ENCODE measurements at places on chromosomes 7 and 10.

DNA sequence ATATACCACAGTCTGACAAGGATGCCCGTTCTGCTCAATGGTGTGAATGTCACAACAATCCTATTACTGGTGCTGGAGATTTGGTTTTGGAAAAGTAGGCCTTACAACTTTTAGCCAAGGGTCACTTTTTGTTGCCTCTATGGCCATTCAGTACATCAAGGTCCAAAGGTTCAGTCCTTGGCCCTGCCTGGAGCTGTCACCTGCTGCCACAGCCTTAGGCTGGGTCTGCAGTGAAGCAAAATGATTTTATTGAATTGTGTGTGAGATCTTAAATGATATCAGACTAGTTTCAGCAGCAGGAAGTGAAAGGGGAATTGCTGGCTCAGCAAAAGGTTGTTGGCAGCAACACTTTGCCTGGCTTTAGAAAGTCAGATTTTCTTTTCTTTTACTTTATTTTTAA lies 427.6 kb downstream of the THSD7A start:
- DNase-seq: no peak

DNA sequence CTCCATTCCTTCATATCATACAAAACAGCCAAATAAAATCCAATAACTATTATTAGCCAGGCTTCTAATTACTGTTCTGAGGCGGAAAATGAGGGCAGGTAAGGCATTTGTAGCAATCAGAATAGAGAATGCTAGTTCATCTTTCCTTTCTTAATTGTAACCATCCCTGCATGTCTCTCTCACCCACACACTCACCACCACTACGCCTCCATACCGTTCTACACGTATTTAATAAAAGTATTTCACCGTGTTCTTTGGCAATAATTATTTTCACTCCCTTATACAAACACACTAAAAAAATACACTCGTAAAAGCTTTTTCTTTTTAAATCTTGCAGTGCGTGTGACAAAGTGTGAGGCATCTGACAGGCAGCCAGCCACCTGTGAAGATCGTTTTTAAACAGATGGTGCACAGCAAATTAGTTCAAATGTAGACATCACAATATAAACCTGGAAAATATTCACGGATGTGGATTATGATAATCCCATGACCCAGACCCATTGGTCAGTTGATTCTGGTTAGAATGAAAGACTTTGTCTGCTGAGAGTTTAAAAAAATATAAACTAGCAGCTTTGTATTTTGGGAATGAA lies 653.6 kb downstream of the REEP3 start:
- DNase-seq: no peak

DNA sequence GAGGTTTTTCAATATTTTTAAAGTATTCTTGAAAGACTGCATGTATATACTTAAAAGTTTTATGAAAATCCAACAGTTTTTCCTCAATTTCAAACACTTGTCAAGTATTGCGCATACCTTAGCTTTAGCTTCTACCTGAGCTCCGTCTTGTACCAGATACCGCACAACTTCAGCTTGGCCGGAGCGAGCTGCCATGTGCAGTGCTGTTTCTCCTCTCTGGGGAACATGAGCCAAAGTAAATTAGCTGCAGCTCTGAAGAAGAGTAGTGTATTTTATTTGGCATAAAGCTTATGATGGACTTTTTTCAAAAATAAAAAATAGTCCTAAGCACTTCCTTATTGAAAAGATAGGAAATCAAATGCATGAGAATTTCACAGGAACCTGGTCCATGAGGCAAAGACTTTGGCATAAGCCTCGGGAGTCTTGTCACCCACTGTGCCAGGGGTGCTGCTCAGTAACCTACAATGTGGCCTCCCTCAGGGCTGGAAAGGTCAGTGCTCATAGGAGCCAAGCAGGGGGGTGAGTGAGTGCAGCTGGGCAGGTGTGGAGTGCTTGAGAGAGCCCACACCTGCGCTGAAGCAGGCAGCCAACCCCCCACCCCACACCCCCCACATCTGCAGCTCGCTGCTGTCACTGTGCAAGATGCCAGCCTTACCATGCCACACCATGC lies 189.5 kb downstream of the ANK3 start:
- DNase-seq: no peak

- no peak for DNase-seq
Measured at GRCh38 chr7:158308001-158308400, 279.6 kb downstream of the PTPRN2 start.

DNA sequence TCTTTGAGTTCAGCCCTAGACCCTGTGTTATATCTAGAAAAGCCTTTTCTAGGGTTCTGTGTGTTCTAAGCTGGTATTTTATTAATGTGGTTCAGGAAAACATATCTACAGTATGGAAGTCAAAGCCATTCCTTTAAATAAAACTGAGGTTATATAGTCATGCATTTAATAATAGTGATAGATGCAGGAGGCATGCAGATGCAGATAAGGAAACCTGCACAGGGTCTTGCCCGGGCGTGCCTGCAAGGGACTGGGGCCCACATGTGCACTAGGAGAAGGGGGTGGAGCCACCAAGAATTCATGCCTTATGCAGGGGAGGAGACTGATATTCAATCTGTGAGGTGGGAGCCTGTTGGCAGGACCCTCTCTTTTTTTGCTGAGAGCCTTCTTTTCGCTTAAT lies 171.5 kb downstream of the PRPF18 start:
- DNase-seq: peak; percentile 58

DNA sequence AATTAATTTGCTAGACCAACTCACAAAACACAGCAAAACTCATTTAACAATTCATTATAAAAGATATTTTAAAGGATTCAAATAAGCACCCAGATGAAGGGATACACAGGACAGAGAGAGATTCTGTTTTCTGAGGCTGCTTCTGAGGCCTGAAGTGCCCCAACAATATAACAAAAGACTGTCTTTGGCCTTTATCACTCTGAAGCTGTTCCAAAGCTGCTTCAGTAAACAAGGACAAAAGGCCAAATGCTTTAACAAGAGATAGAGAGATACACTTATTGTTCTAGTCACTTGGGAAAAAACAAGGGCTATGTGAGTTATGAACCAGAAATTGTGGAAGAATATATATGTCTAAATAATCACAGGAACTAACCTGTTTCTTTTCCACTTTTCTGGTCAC lies 223.7 kb downstream of the CXCL12 start:
- no peak for DNase-seq
